NB4 (cell line): ENCODE measurements at places on chromosomes 3 and 15.

GRCh38 chr3:176787506-176787905, 409.8 kb downstream of the TBL1XR1 start:
- DNase-seq = no peak

- DNase-seq = no peak
Observed at GRCh38 chr3:146390006-146390772, 79.2 kb downstream of the PLSCR2 start.

DNA sequence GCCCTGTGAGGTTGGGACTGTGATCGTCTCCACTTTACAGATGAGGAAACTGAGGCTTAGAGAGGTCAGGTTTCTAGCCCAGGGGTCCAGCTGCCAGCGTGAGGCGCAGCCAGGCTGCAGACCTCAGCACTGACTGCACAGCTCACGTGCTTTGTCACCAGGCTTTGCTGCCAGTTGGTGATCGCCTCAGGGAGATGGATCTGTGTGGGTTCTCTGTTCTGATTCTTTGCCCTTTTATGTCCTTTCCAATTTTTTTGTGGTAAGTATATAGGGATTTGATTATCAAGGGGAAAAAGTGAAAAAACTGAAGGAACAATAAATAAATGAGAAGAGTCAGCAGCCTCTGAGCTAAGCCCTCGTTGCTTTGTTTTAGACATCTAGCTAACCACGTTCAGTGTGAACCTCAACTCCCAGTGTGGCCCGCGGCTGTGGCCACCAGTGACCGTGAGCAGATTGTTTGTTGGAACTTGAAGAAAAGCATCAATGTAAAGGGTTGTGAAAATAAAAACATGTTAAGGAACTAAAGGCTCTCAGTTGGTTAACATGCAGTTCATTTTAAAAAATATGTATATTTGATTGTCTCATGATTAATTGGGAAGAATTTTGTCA, 117.6 kb downstream of the PDE8A start:
- DNase-seq = no peak

- peak; percentile 57 for DNase-seq
Observed at GRCh38 chr15:101035611-101036010, 116.5 kb downstream of the LRRK1 start.

DNA sequence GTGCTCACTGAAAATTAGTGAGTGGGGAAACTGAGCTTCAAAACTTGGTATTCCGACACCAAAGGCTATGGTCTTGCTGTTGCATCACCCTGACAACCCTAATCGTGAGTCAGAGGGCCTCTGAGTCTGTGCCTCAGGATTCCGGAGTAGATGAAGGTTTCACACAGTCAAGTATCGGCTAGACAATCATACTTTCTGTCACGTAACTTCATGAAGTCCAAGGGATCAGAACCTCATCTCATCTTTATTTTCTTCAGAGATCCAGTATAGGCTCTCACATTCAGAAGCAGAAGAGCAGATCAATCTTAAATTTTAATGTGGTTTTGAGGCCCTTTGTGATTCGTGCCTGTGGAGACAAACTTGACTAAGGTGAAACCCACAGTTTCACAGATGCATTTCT, 26.1 kb upstream of the NECTIN3 start:
- DNase-seq = no peak

DNA sequence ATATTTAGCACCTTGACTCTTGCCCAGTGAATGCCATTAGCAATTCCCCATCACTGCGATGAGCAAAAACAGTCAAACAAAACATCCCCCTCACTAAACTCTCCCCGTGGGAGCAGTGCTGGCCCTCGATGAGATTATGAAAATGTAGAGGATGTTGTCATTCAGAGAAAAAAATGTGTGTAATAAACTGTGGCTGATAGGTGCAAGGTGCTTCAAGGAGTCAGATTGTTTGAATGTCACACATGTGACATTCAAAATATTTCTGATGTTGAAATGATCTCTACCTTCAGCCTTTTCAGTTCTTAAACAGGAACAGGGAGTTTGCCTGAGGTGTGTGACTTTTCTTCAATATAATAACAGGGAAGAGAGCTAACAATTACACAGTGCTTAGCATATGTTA, 281.8 kb upstream of the TRIM42 start:
- no peak for DNase-seq

- DNase-seq = no peak
Observed at GRCh38 chr3:40588406-40588805, 63.6 kb downstream of the ZNF621 start.

DNA sequence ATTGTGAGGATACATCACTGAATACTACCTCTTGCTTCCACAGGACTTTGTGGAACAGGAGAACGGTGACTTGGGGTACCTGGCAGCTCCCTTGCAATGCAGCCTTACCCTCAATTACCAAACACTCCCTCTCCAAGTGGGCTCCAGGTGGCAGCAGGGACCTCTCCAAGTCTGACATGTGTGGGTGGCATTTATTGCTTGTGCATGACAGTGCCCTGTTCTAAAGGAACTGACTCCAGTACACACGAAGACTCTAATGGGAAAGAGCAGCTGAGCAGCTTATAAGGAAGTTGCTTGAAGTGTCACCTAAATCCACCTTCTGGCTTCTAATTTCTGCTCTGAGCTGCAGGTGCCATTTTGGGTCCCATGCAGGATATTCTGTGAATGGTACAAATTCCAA, 174.1 kb upstream of the SLCO3A1 start:
- peak; percentile 9 for DNase-seq

DNA sequence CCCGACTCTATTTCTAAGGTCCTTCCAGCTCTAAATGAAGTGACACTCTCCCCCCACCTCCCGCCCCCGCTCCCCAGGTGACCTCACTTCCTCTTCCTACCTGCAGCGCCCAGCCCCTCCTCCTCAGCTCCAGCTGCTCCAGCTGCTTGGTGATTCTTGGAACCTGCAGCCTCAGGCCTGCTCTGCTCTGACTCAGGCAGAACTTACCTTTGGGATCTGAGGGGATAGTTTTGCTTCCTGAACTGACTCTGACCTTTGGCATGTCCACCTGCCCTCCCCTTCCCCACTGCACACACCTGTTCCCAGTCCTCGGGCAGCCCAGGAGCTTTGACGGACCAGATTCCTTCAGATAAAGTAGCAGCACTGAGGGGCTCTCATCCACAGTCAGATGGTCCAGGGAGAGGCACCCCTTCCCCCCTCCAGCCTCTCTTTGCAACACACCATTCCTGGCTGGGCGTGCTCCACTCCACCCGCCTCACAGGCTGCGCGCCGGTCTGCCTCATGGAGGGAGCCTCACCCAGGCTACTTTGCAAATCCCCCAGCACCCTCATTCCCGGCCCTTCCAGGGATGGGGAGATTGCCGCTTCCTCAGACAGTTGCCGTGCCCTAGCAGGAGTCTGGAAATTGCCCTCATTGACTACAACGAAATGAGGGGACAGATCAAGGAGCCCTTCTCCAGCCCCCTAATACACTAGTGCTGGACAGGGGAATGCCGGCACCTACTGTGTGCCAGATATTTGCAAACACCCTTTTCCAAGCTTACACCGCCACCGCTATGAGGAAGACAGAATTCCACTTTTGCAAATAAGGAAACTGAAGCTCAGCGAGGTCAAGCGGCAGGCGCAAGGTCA, 692 bp upstream of the C15orf39 start:
- DNase-seq = peak; percentile 49

DNA sequence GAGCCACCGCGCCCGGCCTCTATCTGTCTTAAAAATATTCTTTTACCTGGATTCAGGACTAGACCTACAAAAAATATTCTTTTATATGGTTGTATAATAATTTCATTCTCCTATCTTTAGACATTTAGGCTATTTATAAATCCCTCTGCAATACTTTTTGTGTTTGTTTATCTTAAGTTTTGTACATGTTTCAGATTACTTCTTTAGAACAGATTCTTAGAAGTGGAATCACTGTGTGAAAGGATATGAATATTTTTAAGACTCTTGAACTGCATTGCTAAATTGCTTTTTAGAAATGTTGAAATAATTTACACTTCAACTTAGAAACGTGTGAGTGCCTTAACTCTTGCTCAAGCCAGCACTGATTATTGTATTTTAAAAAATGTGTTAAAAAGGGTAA, 131.3 kb upstream of the PTX3 start:
- no peak for DNase-seq

- no peak for DNase-seq
Observed at GRCh38 chr3:107206945-107207344, 170.3 kb upstream of the CCDC54 start.

GRCh38 chr3:170961616-170962400, 53.4 kb upstream of the EIF5A2 start:
- DNase-seq = peak; percentile 57

GRCh38 chr3:30649572-30650318, 43.3 kb downstream of the TGFBR2 start:
- peak; percentile 90 for DNase-seq

- no peak for DNase-seq
Observed at GRCh38 chr15:101296418-101297405, 1.7 kb upstream of the SNRPA1 start.
